ENCODE measurements at places on chromosomes 2 and 18. TPM values are rescaled to one million over a fixed set of nuclear protein-coding genes. Genes with fewer than 3 reads are reported as not detected.

GRCh38 chr2:80061881-80062280, 242.7 kb downstream of the LRRTM1 start:
- no peaks in the 10 kb centered on the region for H3K4me1 ChIP-seq
- no peaks in the 10 kb centered on the region for H3K27me3 ChIP-seq
- no peak overlapping the region for H3K27ac ChIP-seq
- H3K4me3 ChIP-seq = no peak overlapping the region
- H3K36me3 ChIP-seq = no peaks in the 10 kb centered on the region

The HDAC4 gene
- 21.8 TPM for total RNA-seq

DNA sequence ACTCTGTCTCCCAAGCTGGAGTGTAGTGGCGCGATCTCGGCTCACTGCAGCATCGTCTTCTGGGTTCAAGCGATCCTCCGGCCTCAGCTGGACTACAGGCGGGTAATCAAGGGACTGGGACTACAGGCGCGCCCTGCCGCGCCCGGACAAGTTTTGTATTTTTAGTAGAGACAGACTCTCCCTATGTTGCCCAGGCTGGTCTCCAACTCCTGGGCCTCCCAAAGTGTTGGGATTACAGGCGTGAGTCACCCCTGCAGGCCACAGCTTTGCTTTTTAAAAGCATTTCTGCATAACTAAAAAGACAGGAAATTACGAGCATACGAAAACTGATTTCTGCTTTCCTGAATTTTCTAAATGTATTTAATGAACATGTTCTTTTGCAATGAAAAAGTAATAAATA, 916 bp upstream of the OSBPL1A start:
- H3K27ac ChIP-seq = peak overlapping the region; percentile 88
- DNase-seq = peak; percentile 82
- H3K27me3 ChIP-seq = no peaks in the 10 kb centered on the region
- H3K4me1 ChIP-seq = peaks cover 8% of the 10 kb centered on the region

The FBXO15 gene
- total RNA-seq = 0.79 TPM

GRCh38 chr2:152468899-152469692, 134.1 kb downstream of the FMNL2 start:
- peaks cover 67% of the 10 kb centered on the region for H3K4me1 ChIP-seq
- H3K27ac ChIP-seq = peak overlapping the region; percentile 95
- peaks cover 6% of the 10 kb centered on the region for H3K36me3 ChIP-seq
- peak overlapping the region; percentile 68 for H3K4me3 ChIP-seq

Measured in MCF 10A (cell line).